Lung microvascular endothelial cell (primary cell): ENCODE measurements at places on chromosomes 13 and 19.

DNA sequence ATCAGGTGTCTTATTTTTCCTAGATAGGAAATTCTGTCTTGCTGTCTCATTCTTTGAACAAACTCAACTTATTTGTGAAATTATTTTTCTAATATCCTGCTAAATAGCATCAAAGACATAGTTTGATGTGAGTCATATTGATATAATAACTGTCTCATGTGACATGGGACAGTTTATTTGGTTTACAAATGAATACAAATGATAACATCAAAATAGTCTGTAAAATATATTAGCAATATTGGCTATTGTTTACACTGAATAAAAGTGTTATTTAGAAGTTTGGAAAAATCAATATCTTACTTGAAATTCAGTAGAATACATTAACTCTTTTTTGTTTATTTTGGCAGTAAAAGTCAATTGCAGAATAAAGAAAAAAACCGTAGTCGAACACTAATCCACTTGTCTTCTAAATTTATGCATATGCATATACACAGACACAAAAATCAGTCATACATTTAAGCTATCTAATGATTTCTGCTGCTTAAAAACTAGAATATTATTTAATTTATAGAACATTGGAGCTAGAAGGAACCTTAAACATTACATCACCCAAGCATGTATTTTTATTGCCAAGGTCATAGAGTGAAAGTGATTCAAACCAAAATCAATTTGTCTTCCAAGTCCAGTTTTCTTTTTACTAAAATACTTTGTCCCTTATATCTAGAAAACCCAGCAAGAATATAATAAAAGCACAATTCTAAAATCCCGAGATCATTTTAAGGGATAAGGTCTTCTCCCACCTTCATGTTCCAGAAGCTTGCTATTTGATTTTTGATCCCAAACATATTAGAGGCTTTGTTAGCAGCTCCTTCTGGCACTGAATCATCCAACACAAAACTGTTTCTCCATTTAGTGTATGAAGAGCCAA lies 776.5 kb upstream of the SLITRK1 start:
- DNase-seq = no peak

GRCh38 chr13:110520431-110521295 lies 40.9 kb downstream of the RAB20 start:
- DNase-seq = no peak

DNA sequence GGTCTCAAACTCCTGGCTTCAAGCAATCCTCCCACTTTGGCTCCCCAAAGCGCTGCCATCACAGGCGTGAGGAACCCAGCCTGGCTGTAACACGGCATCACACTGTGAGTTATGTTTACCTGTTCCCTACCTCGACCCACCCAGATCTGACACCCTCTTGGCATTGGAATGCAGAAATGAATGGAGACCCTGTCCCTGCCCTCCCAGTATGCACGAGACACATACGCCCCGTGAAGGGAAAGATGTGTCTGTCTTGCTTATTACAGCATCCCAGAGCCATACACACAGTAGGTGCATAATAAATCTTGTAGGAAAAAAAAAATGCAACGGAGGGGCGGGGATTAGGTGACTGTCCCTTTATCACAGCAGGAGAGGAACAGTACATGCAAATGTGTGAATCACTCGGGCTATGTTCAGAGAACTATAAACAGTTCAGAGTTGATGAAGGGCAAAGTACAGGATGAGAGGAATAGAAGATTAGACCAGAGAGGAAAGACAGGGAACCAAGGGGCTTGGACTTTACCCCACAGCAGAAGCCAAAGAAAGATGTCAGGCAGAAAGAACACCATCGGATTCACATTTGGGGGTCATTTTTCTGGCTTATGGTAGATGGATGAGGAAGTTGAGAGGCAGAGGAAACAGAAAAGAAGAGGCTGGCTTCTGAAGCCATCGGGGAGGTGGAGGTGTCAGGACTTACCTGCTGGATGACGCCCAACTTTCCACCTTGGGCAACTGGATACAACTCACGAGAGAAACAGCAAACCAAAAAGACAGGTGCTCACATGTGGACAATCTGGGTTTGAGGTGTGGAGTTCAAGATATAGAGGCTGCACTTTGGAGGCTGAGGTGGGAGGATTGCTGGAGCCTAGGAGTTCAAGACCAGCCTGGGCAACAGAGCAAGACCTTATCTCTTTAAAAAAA lies 94.3 kb downstream of the INSR start:
- no peak for DNase-seq

GRCh38 chr13:49388091-49388635 lies 55.7 kb downstream of the CAB39L start:
- DNase-seq = no peak

DNA sequence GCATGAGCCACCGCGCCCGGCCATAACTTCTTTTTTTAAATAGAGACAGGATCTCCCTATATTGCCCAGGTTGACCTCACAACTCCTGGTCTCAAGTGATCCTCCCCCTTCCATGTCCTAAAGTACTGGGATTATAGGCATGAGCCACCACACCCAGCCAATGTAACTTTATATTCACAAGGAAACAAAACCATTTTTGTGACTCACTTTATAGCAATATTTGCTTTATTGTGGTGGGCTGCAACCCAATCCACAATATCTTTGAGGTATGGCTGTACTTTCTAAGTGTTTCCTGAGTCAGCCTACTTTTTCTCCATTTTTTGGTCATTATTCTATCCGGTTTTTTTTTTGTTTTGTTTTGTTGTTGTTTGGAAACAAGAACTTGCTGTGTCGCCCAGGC lies 7.9 kb upstream of the ZIM3 start:
- DNase-seq = no peak

GRCh38 chr13:21039097-21039800 lies 22.1 kb downstream of the LATS2 start:
- no peak for DNase-seq

DNA sequence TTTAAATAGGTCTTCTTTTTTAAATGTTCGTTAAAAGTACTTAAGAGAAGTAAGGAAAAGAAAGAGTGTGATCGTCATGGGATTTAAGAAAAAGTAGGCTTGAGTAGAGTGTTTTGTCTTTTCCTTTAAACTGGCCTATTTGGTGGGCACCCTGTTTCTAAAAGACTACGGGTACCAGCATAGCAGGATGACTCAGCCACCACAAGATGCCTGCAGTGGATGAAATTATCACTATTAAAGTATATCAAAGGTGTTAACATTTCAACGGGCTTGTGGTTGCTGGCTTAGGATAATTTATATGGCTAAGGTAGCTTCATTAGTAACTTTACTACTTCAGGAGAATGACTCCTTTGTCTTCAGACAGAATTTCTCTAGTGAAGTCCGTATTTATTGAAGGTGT lies 112.6 kb downstream of the STARD13 start:
- DNase-seq = no peak

DNA sequence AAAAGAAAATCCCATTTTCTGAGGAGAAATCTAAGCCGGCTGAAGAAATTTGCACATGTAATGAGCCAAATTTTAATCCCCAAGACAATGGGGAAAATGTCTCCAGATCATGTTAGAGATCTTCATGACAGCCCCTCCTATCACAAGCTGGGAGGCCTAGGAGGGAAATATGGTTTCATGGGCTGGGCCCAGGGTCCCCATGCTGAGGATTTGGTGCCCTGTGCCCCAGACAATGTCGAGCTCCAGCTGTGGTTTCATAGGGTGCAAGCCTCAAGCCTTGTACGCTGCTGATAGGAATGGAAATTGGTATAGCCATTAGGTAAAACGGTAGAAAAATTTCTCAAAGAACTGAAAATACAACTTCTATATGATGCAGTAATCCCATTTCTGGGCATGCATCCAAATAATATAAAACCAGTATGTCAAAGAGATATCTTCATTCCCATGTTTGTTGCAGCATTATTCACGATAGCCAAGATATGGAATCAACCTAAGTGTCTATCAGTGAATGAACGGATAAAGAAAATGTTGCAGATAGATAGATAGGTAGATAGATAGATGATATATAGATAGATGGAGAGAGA lies 19.3 kb upstream of the FREM2 start:
- no peak for DNase-seq

DNA sequence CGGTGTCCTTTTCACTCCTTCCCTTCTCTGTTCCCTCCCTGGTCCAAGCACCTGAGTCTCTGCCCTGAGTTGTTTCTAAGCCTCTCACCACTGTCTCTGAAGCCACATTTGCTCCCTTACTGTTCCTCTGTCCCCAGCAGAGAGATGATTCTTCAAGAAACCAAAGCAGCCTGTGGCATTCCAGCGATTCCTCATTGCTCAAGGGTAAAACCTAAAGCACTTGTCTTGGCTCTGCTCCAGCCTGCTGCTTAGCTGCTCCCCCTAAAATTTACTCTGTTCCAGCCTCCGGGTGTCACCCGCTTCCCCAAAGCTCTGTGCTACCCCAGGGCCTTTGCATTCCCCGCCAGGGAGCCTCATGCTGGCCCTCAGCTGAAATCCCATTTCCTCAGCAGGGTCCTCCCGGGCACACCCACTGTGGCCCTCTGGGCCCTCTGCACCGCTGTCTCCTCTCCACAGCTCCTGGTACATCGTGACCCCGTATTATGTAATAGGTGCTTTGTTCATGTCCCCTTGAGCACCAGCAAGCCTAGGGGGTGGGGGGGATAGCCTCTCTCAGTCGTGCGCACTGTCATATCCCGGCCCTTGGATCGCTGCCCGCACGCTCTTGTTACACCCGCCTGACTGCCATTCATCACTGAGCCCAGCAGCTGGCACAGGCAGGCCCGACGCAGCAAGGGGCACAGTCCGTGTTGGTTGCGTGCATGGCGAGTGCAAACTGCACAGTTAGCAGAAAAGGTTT lies 15.8 kb downstream of the TECR start:
- DNase-seq = no peak
